IMR-90 (cell line): ENCODE measurements at places on chromosomes 13 and 19. TPM values are rescaled to one million over a fixed set of nuclear protein-coding genes. Genes with fewer than 3 reads are reported as not detected.

HS6ST3 gene
- not detected in 2 replicates for total RNA-seq

GALP gene
- not detected in 2 replicates for total RNA-seq

SLC25A41 gene
- total RNA-seq, result not detected in 2 replicates

RPL21 gene
- total RNA-seq, result 1,160 and 1,364 TPM in 2 replicates

SIGLEC14 gene
- not detected in 2 replicates for total RNA-seq
